ENCODE measurements at places on chromosomes 7 and 10. TPM values are rescaled to one million over a fixed set of nuclear protein-coding genes. Genes with fewer than 3 reads are reported as not detected.
A peak's percentile ranks its signal among the peaks of the same experiment; 100 is the strongest.

Gene CYP2E1
- 1.3 TPM for polyA plus RNA-seq

Gene ZNF800
- polyA plus RNA-seq, result 22.2 TPM

Gene COG5
- 29.9 TPM for polyA plus RNA-seq

Gene ATP6V0A4
- polyA plus RNA-seq, result 55.1 TPM

Gene NKX1-2
- not detected for polyA plus RNA-seq

Gene LRGUK
- polyA plus RNA-seq, result 1.3 TPM

Gene GHRHR
- polyA plus RNA-seq, result 0.11 TPM

Gene BICC1
- polyA plus RNA-seq, result 68.7 TPM

Gene POLR2J2
- polyA plus RNA-seq, result 1.3 TPM

Gene HOXA10
- 148 TPM for polyA plus RNA-seq

Gene ENTPD1
- polyA plus RNA-seq, result 20.5 TPM

Gene LLCFC1
- 0.40 TPM for polyA plus RNA-seq

DNA sequence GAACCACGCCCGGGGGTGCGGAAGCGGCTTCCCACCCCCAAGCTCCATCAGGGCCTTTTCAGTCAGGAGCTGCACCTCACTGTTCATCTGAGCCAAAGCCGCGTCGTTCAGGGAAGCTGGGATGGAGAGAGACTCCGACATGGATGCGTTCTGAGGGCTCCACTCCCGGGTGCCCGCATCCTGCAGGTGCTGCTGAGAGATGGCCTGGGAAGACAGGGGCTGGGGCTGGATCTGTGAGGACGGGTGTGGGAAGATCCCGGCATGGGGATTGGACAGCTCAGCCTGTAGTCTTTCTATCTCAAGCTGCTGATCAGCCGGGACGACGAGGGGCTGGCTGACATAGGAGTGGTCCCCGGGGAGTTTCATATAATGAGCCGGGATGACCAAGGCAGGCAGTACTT lies 45.0 kb upstream of the NMT2 start:
- DNase-seq, result no peak

GRCh38 chr10:116687633-116688032 lies 54.7 kb downstream of the HSPA12A start:
- no peak for DNase-seq

GRCh38 chr10:24706479-24707118 lies 17.1 kb downstream of the ARHGAP21 start:
- DNase-seq, result no peak

GRCh38 chr10:75538144-75538543 lies 106.7 kb downstream of the LRMDA start:
- no peak for DNase-seq

- peak; percentile 76 for DNase-seq
Observed at GRCh38 chr10:4586776-4587175, 239.2 kb upstream of the AKR1E2 start.

- DNase-seq, result no peak
Observed at GRCh38 chr10:49010865-49011264, 71.2 kb upstream of the LRRC18 start.

DNA sequence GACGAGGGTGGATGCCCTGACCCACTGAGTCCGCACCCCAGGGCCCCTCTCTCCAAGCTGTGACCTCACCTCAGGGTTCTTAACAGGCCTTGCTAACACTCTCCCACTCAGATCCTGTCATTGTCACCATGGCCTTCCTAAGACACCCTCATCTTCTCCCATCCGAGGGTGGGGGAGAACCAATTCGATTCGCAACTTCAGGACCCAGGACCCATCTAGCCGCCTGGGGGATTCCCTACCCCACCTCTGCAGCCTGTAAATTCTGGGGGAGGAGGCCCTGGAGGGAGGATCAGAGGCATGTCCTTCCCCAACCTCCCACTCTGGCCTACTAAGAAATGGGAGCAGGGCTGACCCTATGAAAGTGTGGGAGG lies 17.4 kb downstream of the TRIM8 start:
- no peak for DNase-seq

DNA sequence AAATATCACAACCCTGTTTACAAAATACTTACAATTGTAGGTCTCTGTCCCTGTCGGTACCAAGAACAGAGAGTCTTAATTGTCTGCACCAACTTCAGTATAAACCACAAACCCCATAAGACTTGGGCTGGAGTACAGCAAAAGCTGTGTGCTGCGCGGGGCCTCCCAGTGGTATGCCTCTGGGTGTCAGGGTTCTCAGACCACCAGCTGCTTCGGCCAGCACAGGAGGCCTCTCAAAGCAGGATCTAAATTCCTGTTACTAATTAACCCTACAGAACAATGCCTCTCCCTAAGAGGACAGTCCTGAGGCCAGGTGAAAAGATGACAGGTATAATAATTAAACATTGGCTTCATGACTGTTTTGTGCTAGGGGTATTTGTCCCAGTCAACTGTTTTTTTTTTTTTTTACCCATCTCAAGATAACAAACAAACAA lies 957 bp upstream of the SVIL start:
- no peak for DNase-seq

GRCh38 chr7:33494474-33494873 lies 365.1 kb downstream of the BBS9 start:
- no peak for DNase-seq

- no peak for DNase-seq
Observed at GRCh38 chr7:101699881-101700823, 71.1 kb upstream of the MYL10 start.

GRCh38 chr10:19014034-19014433 lies 34.6 kb upstream of the MALRD1 start:
- DNase-seq, result no peak

DNA sequence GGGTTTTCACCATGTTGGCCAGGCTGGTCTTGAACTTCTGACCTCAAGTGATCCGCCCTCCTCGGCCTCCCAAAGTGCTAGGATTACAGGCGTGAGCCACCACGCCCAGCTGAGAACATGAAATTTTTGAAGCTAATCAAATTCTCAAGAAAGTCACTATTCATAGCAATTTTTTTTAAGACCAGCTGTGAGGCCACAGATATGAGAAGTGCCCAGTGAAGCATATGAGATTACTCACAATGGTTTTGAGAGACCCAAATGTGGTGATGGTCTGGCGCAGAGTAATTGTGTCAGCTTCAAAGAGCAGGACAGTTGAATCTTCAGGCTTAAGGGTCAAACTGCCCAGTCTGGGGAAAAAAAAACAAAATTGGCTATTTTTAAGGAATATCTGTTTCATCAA lies 16.2 kb downstream of the NCOA4 start:
- no peak for DNase-seq

GRCh38 chr7:45246339-45246738 lies 88.7 kb downstream of the RAMP3 start:
- no peak for DNase-seq

GRCh38 chr10:45198486-45199204 lies 116.8 kb downstream of the OR13A1 start:
- no peak for DNase-seq

DNA sequence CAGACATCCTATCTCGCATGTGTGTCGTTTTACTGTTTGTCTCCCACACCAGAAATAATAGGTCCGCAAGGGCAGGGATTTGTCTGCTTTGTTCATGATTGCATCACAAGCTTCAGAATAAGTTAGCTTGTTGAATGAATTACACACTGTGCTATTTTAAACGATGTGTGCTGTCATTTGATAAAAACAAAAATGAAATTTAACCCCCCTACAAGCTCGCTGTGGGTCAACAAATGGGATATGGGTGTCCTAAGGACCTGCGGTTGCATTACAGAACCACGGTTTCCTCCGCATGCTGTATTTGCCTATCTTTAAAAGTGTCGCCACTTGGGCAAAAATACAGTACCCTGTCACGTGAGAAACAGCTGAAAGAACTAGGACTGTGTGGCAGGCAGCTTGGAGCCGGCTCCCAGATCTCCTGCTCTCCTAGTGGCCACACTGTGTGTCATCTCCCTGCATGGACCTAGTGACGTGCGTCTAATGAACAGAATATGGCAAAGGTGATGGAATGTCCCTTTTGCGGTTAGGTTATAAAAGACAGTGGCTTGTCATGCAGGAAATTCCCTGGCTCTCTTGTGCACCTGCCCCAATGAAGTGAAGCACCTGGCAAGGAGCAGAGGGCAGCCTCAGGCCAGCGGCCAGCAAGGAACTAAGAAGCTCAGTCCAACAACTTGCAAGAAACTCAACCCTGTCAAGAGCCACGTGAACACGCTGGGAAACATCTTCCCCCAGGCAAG lies 32.9 kb upstream of the CRYGN start:
- no peak for DNase-seq

DNA sequence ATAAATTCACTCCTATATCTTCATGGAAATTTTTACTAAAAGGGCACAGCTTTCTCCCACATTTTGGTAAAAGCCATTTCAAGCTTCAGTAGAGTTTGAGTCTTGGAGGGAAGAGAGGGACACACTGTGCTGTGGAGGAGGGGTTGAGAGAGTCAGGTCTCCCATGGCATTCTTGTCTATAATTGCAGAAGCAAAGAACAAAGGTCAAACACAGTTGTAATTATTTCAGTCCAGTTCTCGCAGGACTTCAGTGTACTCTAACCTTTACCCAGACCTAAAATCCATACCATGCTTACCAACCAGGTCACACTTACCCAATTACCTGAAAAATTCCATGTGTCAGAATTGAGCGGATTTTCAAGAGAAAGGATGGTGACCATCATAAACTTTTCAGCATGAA lies 298.4 kb downstream of the XPNPEP1 start:
- no peak for DNase-seq

DNA sequence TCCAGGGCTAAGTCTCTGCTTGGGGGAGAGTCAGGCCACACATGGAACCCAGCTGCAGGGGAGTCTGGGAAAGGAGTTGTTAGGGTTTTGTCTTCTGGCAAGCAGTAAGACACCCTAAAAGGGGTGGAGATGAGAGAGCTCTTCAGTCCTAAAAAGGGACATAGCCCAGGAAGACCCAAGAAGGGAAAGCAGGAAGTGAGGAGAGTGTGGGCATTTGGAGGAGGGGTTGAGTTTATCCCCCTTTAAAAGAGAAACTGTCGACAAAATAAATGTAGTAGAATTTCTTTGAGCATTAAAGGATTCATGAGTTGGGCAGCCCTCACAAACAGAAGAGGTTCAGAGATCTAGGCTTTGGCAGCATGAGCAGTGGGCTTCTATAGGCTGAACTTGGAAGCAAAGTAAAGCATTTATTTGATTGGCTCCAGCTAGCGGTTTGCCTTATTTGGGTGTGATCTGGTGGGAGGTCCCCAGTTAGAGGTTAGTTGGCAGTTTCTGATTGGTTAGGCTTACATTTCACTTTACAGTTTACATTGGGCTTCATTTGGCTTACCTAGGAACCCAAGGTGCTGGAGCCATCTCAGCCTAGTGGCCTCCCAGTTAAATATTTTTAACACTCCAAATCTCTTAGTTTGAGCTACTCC lies 246.7 kb downstream of the CAMK1D start:
- no peak for DNase-seq

GRCh38 chr7:44625526-44626471 lies 19.4 kb downstream of the OGDH start:
- DNase-seq, result no peak

- DNase-seq, result no peak
Observed at GRCh38 chr7:51134013-51134441, 182.6 kb downstream of the COBL start.

GRCh38 chr7:2614631-2615330 lies 17.0 kb upstream of the TTYH3 start:
- no peak for DNase-seq

DNA sequence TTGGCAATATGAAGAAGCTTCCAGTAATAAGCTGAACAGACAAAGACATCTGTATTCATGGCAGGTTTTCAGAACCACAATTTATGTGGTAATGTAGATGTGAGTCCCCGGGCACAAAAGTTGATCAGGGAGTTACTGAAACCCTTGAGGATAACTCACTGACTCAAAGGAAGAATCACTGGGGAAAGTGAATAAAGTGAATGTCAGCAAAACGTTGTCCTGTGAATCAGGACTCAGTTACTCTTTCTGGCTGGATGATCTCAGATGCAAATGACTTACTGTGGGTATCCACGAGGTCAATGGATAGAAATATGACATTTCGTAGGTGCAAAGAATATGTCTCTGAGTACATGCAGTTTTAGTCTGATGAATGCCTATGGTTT lies 172.8 kb upstream of the CTBP2 start:
- no peak for DNase-seq

GRCh38 chr7:55486991-55487390 lies 85.3 kb downstream of the VOPP1 start:
- DNase-seq, result peak; percentile 14

- no peak for DNase-seq
Observed at GRCh38 chr10:78286668-78287067, 253.0 kb downstream of the RPS24 start.

- no peak for DNase-seq
Observed at GRCh38 chr7:27948861-27949260, 208.9 kb downstream of the TAX1BP1 start.

- DNase-seq, result no peak
Observed at GRCh38 chr10:58590924-58591323, 78.3 kb downstream of the BICC1 start.

DNA sequence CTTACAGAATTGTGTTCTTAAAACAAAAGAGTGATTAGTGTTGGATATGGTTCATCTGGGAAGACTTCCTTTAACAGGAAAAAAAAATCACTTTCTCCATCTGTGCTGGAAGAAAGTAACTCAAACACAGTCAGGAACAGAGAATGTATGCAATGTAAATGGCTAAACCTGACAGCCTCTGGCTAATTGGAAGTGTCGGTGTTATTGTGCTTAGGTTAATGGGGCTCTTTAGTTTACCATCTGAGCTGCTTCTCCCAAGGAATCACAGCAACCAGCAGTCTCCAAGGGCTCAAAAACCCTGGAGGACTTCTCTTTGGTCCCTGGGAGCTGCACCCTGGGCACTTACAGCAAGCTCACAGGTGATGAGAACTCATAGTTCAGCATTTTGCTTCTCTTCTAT lies 724.5 kb downstream of the LRMDA start:
- no peak for DNase-seq

GRCh38 chr7:4830176-4830575 lies 31.7 kb downstream of the PAPOLB start:
- peak; percentile 80 for DNase-seq

Data from renal pelvis (tissue), 12 donors.